ENCODE measurements at places on chromosomes 4 and X.

DNA sequence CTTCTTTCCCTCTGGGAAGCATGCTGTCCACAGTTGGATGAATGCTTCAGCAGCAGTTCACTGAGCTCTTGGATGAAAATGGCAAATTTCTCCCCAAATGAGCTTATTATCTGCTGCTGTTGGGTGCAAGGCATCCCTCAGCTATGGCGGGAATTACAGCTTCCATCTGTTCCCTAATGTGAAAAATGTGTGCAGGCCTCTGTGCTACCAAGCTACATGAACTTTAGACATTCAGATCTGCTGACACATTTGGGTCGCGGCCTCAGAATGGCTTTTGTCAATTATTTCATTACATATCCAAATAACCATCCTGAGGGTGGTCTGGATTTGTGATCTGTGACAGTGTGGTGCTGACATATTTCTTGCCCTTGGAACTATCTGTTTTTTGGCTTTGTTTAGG is 119.5 kb upstream of the SCML1 start:
- no peak for DNase-seq

- DNase-seq: no peak
Observed at GRCh38 chrX:105297041-105297440, 76.5 kb upstream of the TEX13A start.

- DNase-seq: no peak
Observed at GRCh38 chr4:2746891-2747695, 9.0 kb downstream of the TNIP2 start.

DNA sequence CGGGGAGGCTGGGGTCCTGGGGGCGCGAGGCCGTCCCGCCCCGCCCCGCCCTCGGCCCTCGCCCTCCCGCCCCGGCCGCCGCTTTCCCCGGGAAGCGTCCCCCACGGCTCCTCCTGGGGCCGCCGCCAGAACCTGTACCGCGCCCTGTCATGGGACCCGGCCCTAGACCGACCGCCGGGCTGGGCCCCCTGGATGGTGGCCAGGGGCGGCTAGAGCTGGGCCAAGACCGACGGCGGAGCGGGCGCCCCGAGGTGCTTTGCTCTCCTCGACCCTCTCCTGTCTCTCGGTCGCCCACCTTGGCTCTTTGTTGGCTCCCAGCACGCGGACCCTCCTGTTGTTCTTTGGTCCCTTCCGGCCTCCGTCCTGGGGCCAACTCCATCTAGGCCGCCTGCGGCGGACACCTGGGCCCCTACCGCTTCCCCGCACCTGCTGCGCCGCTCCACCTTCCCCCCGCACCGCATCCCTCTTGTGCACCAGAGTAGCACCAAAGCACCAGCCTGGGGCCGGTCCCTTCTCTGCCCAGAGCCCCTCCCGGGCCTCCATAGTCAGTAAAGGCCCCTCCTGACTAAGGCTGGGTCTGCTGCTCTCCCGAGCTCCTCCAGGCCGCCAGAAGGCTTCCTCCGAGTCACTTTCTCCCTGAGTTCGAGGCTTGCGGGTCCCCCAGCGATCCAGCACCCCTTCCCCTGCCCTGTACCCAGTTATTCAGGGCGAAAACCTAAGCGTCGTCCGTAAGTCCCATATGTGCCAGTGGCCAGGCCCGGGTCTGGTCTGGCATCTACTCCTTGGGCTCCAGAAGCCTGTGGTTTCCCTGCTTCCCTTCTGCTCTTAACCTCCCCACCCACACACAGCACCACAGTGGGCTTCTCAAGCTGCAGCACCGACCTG is 587 bp downstream of the TACC3 start:
- DNase-seq: no peak

- no peak for DNase-seq
Observed at GRCh38 chr4:111048316-111048715, 425.4 kb upstream of the PITX2 start.

GRCh38 chr4:100988876-100989275 is 358.4 kb downstream of the PPP3CA start:
- DNase-seq: no peak

GRCh38 chr4:25786497-25787065 is 76.2 kb downstream of the SEL1L3 start:
- DNase-seq: no peak

- DNase-seq: no peak
Observed at GRCh38 chrX:12978205-12979025, 3.5 kb downstream of the TMSB4X start.

- no peak for DNase-seq
Observed at GRCh38 chr4:144347121-144347520, 206.6 kb upstream of the GYPA start.

DNA sequence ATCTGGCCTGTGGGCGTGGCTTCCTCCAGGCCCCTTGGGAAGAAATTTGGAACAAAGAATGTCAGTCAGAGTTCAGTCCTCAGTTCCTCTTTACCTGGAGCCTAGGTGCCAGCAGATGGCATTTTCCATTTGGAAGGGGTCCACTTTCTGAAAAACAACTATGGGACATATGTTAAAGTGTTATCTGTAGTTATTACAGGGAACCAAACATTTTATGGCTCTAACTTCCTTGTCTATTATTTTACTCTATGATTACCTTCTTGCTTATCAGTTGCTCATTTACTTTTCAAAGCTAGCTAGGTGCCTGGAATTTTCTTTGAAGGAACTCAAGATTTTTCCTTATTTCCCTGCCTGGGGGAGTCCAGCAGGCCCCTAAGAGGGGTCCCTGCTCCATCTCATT is 159.8 kb upstream of the PUDP start:
- DNase-seq: no peak

DNA sequence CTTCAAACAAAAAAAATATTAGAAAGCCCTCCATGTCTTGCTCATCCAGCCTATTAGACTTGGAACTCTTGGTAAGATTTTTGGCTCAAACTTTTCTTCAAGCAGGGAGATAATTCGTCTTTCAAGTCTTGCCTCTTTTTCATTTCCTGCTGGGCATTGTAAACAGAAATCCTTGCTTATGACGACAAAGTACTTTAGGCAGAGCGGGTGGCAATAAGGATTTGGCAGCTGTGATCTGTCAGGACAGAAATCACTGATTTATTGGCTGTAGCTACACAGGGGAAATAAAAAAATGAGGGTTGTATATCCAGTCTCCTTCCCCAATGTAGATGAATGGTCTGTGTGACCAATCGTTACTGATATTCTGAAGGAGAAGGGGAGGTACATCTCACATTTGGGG is 121.6 kb downstream of the SLC4A4 start:
- no peak for DNase-seq

GRCh38 chr4:170420255-170420693 is 330.5 kb upstream of the AADAT start:
- DNase-seq: no peak

DNA sequence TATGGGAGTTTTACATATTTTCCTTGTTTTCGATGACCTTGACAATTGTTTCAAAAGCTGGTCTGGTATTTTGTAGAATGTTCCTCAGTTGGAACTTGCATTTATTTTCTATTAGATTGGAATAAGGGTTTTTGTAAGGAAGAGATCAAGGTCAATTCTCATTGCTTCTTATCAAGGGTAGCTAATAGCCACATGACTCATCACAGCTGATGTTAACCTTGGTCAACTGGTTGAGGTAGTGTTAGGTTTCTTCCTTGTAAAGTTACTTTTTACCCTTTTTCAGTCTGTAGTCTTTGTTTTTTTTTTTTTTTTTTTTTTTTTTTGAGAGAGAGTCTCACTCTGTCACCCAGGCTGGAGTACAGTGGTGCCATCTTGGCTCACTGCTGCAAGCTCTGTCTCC is 257.2 kb downstream of the SNCA start:
- DNase-seq: no peak

DNA sequence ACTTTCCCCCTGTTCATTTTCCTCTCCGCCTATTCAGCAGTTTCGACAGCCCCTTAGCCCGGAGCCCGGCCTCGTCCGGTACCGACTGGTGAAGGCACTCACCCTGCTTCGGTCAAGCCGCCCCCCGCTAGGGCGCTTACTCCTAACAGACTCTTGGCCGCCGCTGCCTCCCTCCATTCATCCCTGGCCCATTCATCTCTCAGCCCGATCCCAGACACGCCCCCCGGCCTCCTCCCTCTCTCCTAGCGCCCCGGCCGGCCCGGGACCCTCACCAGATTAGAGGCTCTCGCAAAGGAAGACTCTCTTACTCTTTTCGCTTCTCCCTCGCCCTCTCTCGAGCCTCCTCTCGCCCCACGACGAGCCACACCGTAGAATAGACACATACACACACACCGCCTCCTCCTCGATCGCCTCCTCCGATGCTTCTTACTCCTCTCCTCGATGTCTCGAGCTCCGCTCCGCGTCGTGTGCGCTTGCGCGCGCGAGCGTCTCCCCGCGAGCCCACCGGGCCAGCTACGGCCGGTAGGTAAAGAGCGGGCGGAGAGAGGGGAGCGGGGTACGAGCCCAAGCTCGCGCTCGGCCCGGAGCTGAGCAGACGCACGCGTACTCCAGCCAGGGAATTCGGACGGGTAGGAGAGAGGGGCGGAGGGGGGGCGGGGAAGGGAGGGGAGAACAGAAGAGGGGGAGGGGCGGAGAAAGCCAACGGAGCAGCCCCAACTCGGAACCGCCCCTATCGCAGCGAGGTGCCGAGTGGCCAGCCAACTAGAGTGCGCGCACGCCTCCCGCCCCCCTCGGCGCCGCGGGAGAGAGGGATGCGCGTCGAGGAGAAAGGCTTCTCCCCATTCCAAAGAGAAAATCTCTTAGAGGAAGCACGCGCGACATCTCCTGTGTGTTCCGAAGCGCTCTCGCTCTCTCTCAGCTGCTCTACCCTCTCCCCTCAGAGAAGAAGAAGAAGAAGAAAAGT is at the start of gene WNK3:
TSS of gene WNK3 (minus strand) at position 633 of the 964 bp plus-strand sequence.
- peak; percentile 28 for DNase-seq

- no peak for DNase-seq
Observed at GRCh38 chrX:9357518-9358114, 107.2 kb upstream of the TBL1X start.

DNA sequence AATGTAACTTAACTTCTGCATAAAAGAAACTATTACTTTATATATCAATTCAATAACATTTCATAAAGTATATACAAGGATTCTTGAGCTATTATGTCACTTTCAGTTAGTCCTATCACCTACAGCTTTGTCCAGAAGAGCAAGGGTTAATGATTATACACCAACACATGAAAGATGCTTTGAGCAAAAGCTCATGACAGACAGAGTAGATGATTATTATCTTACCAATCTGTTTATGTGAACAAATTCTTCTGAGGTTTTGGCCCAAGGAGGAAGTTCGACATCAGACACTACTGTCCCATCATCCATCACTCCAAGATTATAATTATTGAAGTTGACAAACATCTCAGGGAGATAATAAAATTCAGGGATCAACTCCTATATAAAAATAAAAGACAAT is 166.7 kb upstream of the MAB21L2 start:
- no peak for DNase-seq

DNA sequence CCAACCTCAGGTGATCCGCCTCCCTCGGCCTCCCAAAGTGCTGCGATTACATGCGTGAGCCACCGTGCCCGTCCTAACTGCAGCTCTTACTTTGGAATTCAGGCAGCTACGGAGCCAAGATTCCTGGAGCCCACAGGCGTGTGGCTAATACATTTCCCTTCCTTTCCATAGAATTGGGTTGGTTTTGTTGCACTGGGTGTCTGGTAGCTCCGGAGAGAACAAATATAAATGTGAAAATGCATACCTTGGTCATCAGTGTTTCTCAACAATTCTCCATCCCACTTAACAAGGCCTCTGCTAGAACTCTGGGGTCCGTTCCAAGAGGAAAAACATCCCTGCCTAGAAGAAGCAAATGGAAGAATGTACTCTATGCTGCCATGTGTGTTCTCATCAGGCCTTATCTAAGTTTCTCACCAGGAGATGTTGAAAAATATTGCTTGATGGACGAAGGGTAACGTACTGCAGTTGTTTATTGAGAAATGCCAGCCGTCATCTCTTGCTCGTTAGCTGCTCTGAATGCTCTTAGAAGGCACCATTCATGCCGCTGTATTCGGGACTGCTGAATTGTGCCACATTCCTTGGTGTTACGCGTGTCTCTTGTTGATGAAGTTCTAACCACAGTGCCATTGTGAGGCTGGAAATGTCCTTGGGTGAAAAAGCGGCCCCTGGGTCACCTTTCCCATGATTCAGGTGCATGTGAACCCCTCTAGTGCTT is 50.5 kb upstream of the CD99 start:
- DNase-seq: no peak

DNA sequence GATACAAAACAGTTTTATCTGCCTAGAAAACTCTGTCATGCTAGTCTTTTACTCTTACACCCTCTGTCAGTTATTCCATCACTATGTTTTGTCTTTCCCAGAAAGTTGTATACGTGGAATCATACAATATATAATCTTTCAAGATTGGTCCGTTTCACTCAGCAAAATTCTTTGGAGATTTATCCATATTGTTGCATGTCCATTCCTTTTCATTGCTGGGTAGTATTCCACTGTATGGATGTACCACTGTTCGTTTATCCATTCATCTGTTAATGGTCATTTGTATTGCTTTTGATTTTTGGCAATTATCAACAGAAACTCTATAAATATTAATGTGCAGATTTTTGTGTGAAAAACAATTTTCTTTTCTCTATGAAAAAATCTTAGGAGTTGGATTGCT is 63.1 kb downstream of the GLUD2 start:
- DNase-seq: no peak

- DNase-seq: no peak
Observed at GRCh38 chr4:6811165-6811564, 28.6 kb downstream of the KIAA0232 start.

GRCh38 chr4:88775529-88775928 is 77.9 kb upstream of the NAP1L5 start:
- DNase-seq: no peak

- no peak for DNase-seq
Observed at GRCh38 chr4:88215351-88215750, 56.9 kb upstream of the ABCG2 start.

- no peak for DNase-seq
Observed at GRCh38 chr4:110634350-110635162, 11.7 kb upstream of the PITX2 start.

- no peak for DNase-seq
Observed at GRCh38 chrX:16186380-16187007, 19.2 kb downstream of the MAGEB17 start.

GRCh38 chr4:168920441-168921065 is 89.5 kb downstream of the CBR4 start:
- no peak for DNase-seq

- DNase-seq: no peak
Observed at GRCh38 chrX:56564164-56564885, 898 bp downstream of the UBQLN2 start.

GRCh38 chrX:1853916-1854315 is 239.1 kb downstream of the ASMT start:
- no peak for DNase-seq

DNA sequence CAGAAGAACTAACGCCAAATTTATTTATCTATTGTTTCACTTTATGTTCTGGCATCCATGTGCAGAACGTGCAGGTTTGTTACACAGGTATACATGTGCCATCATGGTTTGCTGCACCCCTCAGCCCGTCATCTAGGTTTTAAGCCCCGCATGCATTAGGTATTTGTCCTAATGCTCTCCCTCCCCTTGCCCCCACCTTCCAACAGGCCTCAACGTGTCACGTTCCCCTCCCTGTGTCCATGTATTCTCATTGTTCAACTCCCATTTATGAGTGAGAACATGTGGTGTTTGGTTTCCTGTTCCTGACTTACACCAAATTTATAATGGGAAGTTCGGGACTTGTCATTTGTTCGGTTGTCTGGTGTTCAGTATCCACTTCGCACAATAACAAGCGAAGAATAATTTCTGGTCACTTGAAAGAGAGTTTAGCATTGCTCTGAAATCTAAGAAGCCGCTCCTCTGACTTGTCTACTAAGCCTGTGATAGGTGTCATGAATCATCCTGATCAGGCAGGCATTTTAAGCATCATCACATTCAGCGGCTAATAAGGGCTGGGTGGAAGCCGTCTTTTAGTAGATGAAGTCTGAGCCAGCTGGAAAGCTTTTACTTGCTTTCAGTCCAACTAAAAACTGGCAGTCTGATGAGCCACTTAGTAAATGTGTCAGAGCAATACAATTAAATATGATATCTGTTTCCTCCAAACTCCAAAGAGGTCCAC is 1065.7 kb upstream of the PABPC4L start:
- DNase-seq: no peak

Data from H54 (cell line).